ENCODE measurements at places on chromosomes 6 and 20.

- DNase-seq: no peak
Measured at GRCh38 chr20:32149566-32150170, 40.2 kb downstream of the TM9SF4 start.

- DNase-seq: no peak
Measured at GRCh38 chr6:42509256-42509655, 54.6 kb upstream of the UBR2 start.

- DNase-seq: no peak
Measured at GRCh38 chr6:167538746-167539145, 213.9 kb downstream of the TTLL2 start.

GRCh38 chr6:83868639-83869038 lies 9.2 kb downstream of the CYB5R4 start:
- no peak for DNase-seq

GRCh38 chr6:99364026-99364425 lies 14.6 kb upstream of the FAXC start:
- DNase-seq: no peak
